ENCODE measurements at places on chromosomes 11 and 22.

DNA sequence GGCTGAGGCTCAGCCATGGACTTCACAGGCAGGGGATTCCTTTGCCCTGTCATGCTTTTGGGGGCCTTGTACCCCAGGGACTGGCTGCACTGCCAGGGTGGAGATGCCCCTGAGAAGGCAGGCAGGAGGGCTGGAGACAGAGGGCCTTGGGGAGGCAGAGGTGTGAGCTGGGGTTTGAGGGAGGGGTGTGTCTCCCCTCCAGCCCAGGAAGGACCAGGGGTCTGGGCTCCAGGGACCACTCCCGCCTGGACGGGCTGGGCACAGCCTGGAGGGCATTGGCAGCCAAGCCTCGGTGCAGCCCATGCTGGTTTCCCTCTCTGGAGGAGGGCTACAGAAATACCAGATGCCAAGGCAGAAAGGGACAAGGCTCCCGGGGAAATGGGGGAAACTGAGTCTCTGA is 19.5 kb downstream of the OTUB1 start:
- peak; percentile 2 for DNase-seq

DNA sequence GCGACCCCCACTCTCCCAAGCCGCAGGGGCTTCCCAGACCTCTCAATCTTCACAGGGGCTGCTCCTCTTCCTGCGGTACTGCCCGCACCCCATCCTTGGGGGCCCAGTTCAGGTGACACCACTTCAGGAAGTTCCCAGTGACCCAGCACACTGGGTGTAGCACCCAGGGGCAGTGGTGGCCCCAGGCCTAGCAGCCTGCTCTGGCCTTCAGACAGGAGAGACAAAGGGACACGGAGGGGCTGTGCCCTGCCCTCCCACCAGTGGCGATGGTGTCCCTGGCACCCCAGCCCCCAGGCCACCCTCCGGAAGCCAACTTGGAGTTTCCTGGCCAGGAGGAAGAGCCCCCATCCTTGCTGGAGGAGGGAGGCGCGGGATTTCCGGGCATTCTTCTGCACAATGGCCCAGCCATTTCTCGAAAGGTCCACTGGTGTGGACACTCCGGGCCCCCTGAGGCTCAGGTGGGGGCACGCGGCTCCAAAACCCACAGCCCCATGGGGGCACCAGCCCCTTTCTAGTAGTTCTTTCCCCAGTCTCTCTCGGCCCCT is 978 bp upstream of the CLDN5 start:
- DNase-seq, result no peak

GRCh38 chr11:65817312-65817834 is 16.4 kb upstream of the SNX32 start:
- DNase-seq, result no peak

DNA sequence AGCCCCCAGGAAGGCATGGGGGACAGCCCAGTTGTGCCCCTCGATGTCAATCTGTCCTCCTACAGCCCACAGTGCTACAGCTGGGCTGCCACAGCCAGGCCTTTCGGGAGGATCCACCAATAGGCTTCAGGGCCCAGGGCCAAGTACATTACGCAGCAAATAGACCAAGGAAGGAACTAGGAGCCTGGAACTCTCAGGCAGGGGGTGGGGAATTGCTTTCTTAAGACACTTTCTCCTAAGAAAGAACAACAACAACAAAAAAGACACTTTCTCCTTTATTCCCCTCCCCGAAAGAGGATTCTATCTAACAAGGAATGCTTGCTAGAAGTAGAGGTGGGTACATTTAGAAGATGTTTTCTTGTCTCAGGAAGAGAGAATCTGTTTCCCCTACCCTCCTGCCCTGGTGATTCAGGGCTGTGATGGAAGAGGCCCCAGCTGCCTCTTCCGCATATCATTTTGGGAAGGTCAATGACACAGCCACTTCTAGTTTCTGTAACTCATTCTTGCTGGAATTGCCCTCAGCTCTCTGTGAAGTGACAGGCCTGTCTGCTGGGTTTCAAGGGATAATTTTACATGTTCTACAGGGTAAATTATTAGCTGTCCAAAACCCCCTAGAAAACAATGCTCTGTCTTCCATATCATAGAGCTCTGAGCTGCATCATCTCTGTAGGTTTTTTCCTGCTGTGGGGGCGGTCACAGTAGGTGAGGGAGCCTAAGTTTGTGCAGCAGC is 6.0 kb upstream of the MALAT1 start:
- DNase-seq, result no peak

GRCh38 chr11:64165481-64165841 is 452 bp downstream of the MACROD1 start:
- DNase-seq, result peak; percentile 38

- no peak for DNase-seq
Measured at GRCh38 chr11:88538098-88538497, 200.6 kb upstream of the CTSC start.

- DNase-seq, result peak; percentile 59
Measured at GRCh38 chr11:29333993-29334775, 682.6 kb downstream of the KCNA4 start.

DNA sequence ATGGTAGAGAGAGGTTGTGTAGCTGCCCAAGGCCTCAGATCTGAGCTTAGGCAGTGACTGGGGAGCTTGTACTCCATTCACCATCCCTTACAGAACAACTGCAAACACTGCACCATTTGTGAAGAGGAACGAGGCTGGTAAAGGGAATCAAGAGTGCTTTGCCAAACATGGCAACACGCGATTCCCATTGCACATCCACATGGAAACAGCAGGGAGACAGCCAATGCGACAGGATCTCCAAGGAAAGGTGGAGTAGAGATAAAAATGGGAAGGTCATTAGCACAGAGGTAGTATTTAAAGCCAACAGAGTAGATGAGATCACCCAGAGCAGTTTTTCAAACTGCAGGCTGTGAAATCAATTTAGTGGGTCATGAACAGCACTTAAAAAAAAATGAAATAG is 42.0 kb downstream of the TCF20 start:
- no peak for DNase-seq

DNA sequence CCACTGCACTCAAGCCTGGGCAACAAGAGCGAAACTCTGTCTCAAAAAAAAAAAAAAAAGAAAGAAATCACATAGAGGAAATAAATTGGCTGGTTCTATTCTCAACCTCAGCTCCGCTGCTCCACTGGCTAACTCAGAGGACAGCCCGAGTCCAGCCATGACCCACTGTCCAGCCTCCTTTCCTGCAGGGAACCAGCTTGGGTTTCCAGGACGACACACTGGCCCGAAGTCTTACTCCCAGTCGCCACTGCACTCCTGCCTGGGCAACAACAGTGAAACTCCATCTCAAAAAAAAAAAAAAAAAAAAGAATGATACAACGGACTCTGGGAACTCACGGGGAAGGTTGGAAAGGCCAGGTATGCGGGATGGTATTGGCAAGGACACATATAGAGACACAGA is 31.5 kb downstream of the APOL3 start:
- DNase-seq, result no peak

DNA sequence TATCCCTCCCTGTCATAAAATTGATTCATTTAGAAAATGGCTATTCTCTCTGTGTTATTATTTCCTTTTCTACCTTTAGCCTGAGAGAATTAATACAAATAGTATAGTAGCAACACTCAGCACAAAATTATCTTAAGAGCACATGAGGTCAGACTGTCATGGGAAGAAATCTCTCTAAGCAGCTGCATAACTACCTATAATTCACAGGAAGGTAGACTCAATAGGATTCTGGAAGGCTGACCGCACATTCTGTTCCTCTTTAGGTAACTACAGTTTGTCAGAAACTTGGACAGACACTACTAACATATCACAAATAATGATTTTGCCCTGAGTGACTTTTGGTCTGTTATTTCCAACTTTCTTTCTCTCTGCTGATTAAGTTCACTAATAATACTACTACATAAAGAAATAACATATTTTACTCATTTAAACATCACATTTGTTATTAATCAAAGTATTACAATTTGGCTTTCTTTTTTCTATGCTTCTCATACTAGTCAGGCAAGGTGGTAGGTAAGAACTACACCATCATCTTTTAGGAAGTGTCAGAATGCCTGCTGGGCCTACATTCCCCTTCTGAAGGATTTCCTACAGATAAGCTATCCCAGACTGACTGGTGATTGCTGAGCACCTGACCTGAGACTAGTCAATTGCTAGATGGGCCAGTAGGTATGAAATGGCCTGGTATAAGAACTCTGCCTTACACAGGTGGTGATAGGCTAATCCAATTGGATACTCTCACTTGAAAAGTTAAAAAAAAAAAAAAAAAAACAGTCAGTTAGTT is 325.1 kb downstream of the DLG2 start:
- no peak for DNase-seq

DNA sequence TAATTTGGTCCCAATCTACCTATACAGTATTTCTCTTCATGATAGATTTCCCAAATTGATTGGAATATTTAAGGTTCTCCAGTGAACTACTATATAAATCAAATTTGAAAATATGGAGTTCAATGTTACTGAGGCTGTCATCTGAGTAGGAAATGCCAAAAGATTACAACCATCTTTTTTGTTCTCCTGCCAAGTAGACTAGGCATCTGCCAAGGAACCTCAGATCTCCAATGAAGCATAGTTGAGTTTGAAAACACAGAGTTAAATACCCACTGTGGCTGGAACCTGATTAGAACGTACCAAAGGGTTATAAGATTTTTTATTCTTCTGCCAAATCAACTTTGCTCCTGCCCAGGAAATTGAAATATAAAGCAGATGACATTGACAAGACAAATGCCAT is 330.9 kb downstream of the CNTN5 start:
- no peak for DNase-seq

- DNase-seq, result no peak
Measured at GRCh38 chr11:12090761-12091258, 19.6 kb upstream of the MICAL2 start.

- DNase-seq, result no peak
Measured at GRCh38 chr22:25023879-25024278, 71.4 kb downstream of the KIAA1671 start.

DNA sequence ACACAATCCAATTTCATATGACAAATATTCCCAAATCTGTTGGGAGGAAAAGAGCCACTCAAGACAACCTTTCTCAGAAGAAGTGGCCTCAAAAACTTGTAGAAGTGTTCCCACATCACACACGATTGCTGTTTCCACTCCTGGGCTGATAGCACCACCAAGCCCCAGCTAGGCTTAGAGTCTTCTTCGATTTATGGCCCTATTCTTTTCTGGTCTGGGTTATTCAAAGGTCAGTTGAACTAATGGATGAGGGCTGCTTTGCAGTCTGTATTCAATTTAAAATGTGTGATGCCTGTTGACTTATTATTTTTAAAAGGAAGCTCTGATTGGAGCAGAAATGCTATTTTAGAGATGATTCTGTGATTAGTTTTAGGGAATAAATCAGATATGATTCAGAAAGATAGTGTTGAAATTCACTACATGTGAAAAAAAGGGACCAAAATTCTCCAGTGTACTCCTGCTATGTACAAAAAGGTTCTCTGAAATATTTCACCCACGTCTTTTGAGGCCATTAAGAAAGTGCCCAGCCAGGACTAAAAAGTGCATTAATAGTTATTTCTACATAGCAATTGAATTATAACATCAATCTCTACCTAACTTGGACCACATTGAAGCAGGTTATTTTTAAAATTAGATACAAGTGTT is 57.3 kb upstream of the SPON1 start:
- DNase-seq, result no peak

DNA sequence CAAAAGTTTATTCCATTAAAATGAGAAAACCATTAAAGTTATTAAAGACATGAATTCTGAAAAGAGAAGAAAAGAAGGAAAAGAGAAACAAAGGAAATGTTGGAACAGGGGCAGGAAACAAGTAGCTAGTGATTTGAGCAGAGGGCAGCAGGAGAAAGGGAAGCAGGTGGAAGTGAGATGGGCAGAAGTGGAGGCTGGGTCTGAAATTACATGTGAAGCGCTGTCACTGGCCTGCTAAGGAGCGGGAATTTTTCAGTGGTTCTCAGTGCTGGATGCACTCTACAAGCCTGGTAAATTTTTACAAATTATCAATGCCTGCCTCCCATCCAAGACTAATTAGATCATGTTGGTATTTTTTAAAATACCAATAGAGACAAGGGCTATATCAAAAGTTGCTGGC is 48.4 kb downstream of the NOX4 start:
- DNase-seq, result no peak

DNA sequence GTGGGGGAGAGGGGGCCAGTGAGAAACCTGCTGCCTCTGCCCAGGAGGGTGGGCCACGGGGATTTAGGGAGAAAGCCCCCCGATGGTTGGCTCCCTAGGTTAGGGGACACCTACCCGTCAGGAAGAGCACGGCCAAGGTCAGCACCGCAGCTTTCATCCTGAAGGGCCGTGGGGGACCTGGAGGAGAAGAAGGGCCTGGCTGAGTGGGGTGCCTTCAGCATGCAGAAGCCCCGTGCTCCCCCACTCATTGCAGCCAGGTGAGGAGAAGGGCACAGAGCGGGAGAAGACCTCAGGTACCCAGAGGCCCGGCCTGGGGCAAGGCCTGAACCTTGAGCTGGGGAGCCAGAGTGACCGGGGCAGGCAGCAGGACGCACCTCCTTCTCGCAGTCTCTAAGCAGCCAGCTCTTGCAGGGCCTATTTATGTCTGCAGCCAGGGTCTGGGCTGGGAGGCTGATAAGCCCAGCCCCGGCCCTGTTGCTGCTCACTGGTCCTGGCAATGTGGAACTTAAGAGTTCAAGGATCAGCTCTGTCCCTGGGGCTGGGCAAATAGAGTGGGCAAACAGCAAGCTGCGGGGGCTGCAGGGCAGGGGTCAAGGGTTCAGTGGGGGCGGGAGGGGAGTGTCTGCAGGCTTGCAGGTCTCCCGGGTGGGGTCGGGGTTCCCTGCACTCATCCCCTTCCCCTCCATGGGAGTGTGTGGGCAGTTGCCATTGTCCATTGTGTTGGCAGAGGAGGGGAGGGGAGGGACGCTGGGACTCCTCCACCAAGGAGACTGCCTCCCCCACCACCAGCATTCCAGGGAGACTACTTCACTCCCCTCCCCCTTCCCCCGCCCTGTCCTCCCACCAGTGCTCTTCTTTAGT is at the start of gene APOA1:
APOA1 (minus strand) TSS at position 392 of the 861 bp plus-strand sequence; CDS start at position 157, 235 bp downstream.
- DNase-seq, result no peak

DNA sequence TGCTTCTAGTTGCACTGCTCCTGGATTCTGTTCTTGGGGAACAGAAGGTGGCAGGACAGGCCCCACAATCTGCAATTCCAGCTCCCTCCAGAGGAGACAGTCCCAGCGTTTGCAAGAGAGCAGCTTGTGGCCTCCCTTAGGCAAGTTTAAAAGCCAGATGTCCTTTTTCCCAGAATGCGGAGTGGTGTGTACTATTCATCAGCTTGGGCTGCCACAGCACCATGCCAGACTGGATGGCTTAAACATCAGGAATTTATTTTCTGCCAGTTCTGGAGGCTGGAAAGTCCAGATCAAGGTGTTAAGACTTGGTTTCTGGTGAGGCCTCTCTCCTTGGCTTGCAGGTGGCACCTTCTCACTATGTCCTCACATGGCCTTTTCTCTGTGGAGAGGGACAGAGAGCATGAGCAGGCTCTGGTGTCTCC is 11.7 kb downstream of the MIAT start:
- no peak for DNase-seq
